ENCODE measurements at places on chromosomes 5 and 9. TPM values are rescaled to one million over a fixed set of nuclear protein-coding genes. Genes with fewer than 3 reads are reported as not detected.
A peak's percentile ranks its signal among the peaks of the same experiment; 100 is the strongest.

OR1J1 gene
- total RNA-seq, result not detected

DNA sequence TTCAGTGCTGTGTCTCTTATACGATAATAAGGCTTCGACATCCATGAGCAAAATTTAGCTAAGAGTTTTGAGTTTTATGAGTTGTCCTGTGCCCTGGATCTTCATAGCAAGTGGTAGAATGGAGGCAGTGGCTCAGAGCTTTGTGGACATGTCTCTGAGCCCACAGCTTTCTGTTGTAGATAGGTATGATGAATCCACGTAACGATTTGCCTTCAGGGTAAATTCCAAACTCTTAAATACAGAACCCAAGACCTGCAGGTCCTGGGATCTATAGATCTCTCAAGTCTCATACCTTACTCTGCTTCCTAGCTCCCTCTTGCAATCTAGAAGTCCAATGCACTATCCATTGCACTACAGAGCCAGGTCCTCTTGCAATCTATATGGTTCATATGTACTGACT lies 59.5 kb upstream of the TLE4 start:
- DNase-seq, result no peak

GRCh38 chr5:82835488-82835887 lies 241.7 kb downstream of the TMEM167A start:
- DNase-seq, result no peak

DNA sequence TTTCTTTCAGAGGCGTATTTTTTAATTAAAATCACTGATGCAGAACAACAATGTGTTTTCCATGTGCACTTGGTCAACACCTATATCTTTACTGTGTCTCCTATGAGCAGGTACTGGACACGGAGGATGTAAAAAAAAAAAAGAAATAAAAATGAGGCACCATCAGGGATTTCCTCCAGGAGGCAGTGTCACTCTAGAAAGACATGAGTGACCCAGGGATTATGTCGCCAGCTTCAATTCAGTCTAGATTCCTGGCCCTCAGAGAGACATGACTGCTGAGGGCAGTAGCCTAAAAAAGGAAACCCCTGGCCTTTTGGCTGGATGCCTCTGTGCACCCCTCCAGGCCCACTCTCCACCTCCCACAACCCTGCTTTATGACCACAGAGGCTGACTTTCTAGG lies 18.3 kb upstream of the IL33 start:
- DNase-seq, result no peak

DNA sequence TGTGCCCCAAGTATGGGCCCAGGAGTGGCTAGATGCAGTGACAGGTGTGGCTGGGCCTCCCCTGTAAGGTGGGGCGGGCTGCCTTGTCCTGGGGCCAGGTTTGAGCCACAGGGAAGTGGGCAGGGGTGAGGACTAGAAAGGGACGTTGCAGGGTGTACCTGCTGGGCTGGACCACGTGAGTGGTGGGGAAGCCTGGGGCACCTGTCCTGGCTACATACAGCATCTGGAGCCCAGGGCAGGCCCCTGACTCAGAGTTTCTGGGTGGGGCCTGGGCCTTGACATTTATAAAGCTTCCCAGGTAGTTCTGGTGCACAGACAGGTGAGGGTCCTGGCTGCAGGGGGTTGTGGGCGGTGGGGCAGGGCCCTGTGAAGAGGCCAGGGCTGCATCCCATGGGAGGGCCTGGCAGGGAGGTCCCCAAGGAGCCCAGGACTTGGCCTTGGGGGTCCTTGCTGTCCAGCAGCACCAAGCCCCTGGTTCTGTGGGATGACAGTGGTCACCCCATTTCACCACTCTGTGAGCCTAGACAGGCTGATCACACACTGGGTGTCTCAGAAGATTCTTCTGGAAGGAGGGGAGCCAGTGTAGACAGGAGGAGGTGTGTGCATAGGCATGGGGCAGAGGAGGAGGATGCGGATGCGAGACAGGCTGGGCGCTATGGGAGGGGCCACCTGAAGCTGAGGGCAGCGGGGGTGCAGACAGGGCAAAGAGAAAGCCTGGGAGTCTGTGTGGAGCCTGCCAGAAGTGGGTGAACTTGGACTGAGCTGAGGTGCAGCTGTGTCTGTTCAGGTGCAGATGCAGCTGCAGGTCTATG lies 94.0 kb downstream of the PHF2 start:
- DNase-seq, result peak; percentile 3

DNA sequence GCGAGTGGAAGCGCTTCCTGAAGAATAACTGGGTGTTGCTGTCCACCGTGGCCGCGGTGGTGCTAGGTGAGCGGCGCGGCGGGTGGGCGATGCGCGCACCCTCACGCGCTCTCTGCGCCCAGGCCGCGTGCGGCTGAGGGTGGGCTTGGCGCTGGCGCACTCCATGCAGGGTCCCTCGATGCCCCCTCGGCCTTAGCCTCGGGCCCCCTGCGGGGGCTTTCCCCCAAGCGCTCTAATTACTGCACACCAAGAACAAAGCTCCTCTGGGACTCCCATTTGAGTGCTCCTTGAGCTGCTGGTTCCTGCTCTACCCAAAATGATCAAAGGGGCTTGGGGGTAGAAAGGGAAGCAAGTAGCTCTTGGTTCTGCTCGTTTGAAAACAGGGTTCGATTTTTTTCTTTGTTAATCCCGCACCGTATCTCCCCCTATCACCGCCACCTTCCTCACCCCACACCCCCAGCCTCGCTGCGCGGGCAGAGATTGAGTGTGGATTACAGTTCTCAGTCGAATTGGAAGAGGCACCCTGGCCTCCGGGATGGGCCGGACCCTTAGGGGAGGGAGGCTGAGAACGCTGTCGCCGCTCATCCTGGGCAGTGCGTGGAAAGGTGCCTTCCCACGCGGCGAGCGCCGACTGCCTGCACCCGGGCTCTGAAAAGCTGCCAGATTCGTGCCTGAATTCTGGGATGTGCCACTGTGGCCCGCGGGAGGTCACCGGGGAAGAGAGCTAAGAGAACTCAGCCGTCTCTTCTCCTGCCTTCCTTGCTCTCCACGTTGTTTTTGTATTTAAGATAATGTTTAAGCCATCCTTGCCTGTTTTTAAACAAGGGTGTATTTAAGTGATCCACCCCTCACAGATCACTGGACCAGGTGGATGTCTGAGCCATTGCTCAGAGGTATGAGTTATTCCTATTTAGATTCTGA lies 697 bp downstream of the SLC1A1 start:
- peak; percentile 60 for DNase-seq

DNA sequence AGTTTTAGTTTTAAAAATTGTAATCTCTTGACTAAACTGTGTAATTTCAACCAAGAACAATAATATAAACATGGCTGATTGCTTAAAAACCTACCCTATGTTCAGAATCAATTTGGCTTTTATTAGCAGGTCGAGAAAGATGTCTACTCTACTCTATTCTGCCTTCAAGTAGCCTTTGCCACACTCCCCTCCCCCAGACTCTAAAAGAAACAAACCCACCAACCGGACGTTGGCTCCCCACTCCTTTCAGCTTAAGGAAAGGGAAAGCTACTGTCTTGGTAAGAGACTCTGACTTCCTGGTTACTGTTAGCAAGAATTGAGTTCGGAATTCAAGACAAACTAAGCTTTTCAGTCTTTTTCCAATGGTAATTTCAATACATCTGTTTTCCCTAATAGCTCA lies 46.7 kb downstream of the TNFAIP8 start:
- no peak for DNase-seq

RECK gene
- total RNA-seq, result 1.9 TPM

DNA sequence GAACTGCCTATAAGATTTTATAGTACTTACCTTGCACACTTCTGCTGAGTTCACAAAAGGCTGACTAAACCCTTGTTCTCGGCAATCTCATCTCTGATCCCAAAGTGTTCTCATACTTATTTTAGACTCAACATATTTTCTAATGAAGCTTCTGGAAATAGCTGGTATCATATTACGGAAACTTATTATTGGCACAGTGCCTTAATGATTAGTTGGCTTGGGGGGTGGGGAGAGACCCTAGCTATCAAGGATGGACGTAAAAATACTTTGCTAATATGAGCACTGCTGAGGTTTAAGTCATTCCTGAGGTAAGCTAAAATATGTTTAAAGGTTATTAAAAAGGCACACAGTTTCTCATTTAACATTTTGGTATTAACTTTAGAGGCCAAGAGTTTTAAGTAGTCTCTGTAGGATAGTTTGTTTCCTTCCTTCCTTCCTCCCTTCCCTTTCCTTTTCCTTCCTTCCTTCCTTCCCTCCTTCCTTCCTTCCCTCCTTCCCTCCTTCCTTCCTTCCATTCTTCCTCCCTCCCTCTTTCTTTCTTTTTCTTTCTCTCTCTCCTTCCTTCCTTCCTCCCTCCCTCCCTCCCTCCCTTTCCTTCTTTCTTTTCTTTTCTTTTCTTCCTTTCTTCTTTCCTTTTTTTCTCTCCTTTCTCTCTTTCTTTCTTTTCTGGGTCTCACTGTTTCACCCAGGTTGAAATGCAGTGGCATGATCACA lies 31.5 kb downstream of the ZSWIM6 start:
- no peak for DNase-seq

GRCh38 chr9:134210511-134210907 lies 46.1 kb upstream of the RNU6ATAC start:
- no peak for DNase-seq

- no peak for DNase-seq
Measured at GRCh38 chr5:123460296-123460729, 37.1 kb upstream of the CEP120 start.

Measured in Peyer's patch (tissue), 4 donors.